ENCODE measurements at places on chromosomes 12 and 14. TPM values are rescaled to one million over a fixed set of nuclear protein-coding genes. Genes with fewer than 3 reads are reported as not detected.

The OR4L1 gene
- total RNA-seq: not detected

The LUM gene
- total RNA-seq: 34.3 TPM

The SERPINA10 gene
- not detected for total RNA-seq

The LMO3 gene
- 20.1 TPM for total RNA-seq

All from tibial nerve (tissue), 4 donors.